ENCODE measurements at places on chromosomes 2 and 18. TPM values are rescaled to one million over a fixed set of nuclear protein-coding genes. Genes with fewer than 3 reads are reported as not detected.

GRCh38 chr2:2572393-2573204 is 241.5 kb upstream of the MYT1L start:
- no peaks in the 10 kb centered on the region for H3K36me3 ChIP-seq
- no peaks in the 10 kb centered on the region for H3K4me1 ChIP-seq
- H3K27me3 ChIP-seq: peaks cover 8% of the 10 kb centered on the region

DNA sequence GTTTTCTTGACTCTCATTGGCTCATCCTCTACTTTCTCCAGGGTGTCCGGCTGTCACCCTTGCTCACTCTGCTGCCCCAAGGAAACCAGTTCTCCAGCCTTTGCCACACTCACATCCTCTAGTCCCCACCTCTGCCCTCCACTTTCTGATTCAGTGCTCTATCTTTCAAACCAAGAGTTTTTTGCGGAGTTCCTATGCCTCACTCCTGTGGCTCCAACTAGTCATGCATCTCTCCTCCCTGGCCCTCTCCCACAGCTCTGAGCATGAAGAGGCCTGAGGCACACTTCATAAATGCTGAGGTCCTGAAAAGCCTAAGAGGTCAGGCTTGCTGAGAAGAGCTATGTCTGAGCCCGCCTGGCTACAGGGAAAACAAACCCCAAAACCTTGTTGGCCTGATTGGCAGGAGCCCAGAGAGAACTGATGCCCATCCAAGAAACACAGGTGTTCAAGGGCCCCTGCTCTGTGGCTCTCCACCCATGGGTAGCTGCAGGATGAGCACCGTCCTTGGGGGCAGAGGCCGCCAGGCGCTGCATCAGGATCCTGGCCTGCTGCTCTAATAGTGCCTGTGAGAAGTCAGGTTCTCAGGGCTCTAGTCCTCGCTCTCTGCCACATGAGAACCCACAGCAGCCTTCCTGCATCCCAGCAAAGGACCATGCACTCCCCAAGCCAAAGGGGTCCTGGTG is 42.1 kb downstream of the HS1BP3 start:
- H3K4me3 ChIP-seq: no peak overlapping the region
- peaks cover 7% of the 10 kb centered on the region for H3K36me3 ChIP-seq
- H3K4me1 ChIP-seq: peaks cover 33% of the 10 kb centered on the region

DNA sequence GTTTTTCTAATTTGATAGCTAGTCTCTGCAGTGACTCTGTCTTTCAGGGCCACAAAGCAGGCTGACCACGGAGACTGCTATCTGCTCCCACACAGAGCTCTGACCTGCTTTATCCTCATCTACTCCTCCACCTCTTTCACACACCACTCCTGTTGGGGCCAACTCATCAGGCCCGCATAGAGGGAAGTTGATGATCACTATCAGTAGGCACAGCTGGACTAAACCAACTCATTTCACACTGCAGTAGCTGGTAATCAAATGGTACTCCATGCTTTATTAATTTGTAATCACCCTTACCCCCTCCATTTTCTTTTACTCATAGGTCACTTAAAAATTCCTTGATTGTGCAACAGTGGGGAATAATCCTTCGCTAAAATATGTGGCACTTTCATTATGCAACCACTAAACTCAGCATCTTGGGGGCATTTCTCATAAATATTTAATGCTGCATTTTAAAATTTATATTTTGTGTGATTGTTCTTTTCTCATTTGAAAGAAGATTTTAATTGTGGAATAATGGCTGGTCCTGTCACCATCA is 249.8 kb upstream of the GCFC2 start:
- no peak for DNase-seq
- H3K27me3 ChIP-seq: no peaks in the 10 kb centered on the region
- H3K36me3 ChIP-seq: no peaks in the 10 kb centered on the region

GRCh38 chr2:29613792-29614266 is 307.6 kb downstream of the ALK start:
- no peak overlapping the region for H3K27ac ChIP-seq
- DNase-seq: no peak
- no peaks in the 10 kb centered on the region for H3K27me3 ChIP-seq
- H3K4me1 ChIP-seq: peaks cover 43% of the 10 kb centered on the region
- no peaks in the 10 kb centered on the region for H3K36me3 ChIP-seq

GRCh38 chr2:7373156-7373555 is 455.9 kb downstream of the RNF144A start:
- H3K4me1 ChIP-seq: peaks cover 14% of the 10 kb centered on the region
- no peak overlapping the region for H3K27ac ChIP-seq
- no peak for DNase-seq

DNA sequence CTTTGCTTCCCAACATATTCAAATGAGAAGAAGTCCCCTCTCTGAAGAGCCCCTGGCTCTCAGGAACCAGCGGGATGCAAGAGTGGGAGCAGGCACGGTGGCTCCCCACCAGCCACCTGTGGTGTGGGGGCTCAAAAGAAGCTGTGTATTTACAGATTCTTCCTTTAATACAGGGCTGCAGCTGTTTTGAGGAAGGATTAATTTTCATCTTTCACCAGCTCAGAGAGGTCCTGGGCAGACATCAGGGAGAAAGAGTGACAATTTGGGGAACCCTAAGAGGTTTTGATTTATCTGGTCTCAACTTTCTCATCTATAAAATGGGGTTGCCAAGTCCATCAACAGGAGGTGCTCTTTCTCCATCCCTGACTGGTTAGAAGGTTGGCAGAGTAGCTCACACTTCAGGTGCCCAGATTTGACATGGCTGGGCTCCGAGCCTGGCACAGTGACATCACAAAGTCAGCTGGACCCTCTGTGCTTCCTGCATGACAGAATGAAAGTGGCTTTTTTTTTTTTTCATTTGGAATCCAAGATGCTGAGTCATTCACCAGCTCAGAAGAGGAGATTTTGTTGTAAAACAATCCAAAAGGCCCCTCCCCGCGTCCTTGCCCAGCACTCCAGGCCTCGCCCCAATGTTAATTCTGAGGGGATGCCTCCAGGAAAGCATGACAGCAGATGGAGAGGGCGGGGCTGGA is 15.5 kb upstream of the SIX2 start:
- H3K4me1 ChIP-seq: no peaks in the 10 kb centered on the region
- no peak for DNase-seq
- no peak overlapping the region for H3K4me3 ChIP-seq
- H3K27me3 ChIP-seq: peaks cover 77% of the 10 kb centered on the region
- H3K27ac ChIP-seq: no peak overlapping the region

DNA sequence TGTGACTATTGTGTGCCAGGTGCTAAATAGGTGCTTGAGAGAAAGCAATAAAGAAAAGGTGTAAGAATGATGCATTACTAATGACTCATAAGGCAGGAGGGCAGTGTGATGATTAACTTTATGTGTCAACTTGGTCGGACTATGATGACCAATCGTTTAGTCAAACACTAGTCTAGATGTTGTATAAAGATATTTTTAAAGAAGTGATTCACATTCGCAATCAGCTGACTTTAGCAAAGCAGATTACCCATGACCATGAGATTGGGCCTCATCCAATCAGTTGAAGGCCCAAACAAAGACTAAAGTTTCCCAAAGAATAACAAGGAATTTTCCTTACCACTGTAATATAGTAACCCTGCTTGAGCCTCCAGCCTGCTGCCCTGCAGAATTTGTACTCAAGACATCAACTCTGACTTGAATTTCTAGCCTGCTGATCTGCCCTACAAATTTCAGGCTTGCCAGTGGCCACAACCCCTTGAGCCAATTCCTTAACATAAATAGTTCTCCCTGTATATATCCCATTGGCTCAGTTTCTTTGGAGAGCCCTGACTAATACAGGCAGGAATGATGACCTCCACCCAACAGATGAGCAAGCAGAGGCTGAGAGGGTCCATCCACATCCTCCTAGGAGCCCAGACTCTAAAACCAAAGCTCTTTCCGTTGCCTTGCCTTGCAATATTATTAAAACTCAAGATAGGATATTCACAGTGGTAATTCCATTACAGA is 132.6 kb downstream of the ACTR3 start:
- no peaks in the 10 kb centered on the region for H3K4me1 ChIP-seq
- no peak overlapping the region for H3K27ac ChIP-seq
- no peak for DNase-seq
- H3K36me3 ChIP-seq: no peaks in the 10 kb centered on the region
- H3K4me3 ChIP-seq: no peak overlapping the region
- H3K27me3 ChIP-seq: no peaks in the 10 kb centered on the region

DNA sequence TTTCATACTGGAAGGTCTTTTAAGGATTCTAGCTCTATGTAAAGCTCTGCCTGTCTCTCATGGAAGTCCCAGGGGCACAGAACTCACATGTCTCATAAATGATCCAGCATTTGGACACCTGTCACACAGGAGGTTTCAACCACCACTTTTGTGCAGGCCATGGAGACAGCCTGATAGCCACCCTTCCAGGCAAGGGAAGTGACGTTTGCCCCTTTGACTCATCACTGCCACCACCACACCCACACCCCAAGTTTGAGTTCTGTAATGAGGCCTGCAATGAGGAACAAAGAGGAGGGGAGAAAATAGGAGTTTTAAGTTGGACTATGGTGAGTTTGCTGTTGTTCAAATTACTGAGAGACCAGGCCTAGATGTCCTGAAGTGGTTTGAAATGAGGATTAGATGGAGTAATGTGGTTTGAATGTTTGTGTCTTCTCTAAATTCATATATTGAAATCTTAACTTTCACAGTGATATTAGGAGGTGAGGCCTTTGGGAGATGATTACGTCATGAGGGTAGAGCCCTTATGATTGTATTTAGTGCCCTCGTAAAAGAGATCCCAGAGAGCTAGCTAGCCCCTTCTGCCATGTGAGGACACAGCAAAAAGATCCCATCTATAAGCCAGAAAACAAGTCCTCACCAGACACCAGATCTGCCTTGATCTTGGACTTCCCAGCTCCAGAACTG is 175.3 kb upstream of the EPHA4 start:
- no peak overlapping the region for H3K27ac ChIP-seq
- DNase-seq: no peak
- H3K27me3 ChIP-seq: no peaks in the 10 kb centered on the region
- no peak overlapping the region for H3K4me3 ChIP-seq
- no peaks in the 10 kb centered on the region for H3K4me1 ChIP-seq
- H3K36me3 ChIP-seq: peaks cover 2% of the 10 kb centered on the region

DNA sequence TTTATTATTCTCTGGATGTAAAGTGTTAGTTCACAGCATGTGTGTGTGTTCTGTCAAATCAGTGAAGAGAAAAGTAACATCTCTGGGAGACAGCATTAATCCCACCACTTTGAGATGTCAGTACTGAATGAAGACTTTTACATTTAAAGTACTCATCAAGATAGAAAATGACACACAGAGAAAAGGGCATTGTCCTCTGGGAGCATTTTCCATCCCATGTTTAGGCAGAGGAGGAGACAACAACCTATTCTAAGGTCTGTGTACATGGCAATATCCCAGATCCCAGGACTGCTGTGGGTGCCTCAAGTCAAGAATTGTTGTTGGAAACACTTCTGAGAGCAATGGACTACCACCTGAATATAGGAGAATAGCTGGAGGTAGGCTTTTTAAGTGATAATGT is 201.5 kb downstream of the PPP1R1C start:
- no peaks in the 10 kb centered on the region for H3K4me1 ChIP-seq
- H3K4me3 ChIP-seq: no peak overlapping the region

DNA sequence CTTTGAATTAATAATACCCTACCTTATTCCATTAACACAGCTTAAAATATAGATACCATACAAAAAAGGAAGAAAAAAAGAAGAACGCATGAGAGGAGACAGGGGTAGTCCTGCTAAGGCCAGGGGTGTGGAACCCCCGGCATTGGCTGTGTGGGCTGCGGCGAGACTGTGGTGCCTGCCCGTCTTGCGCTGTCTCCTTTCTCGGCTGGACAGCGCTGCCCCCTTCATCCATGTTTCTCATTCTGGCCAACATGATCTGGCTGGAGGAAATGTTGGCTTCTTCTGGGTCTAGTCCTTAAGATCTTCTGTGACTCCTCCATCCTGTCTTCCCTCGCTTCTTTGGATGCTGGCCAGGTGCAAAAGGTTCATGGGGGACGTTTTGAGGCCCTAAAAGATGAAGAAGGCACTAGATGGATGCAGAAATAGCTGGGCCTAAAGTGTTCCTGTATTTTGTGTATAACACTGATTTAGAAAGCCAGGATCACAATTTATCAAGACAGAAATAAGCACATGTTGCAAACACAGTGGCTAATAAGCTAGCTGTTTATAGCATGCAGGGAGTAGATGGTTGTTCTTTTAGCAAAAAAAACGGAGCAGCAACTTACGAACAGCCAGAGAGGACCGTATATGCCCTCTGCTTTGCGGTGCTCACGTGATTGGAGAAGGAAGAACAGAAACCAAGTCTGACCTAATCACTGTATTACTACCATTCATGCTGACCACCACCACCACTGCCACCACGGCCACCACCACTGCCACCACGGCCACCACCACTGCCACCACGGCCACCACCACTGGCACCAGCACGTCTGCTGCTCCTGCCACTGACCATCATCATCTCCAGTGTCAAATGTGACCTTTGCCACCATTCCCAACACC is 71.7 kb upstream of the ASB18 start:
- no peak for DNase-seq
- peaks cover 7% of the 10 kb centered on the region for H3K4me1 ChIP-seq
- H3K27ac ChIP-seq: no peak overlapping the region
- H3K27me3 ChIP-seq: no peaks in the 10 kb centered on the region

DNA sequence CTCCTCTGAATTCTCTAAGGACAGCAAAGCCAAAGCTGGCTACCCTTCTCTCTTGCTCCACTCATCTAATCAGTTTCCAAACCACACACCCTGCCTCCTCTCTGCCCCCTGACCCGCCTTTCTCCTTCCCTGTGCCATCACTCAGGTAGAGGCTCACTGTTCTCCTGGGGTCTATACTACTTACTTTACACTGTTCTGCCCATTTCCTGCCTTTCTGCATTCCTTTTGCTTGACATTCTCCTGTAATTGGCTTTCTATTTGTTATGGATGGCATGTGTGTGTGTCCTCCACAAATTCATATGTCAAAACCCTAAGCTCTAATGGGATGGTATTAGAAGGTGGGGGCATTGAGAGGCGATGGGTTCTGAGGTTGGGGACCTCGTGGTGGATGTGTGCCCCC is 675.2 kb upstream of the ID2 start:
- H3K4me3 ChIP-seq: no peak overlapping the region
- no peak for DNase-seq
- H3K36me3 ChIP-seq: no peaks in the 10 kb centered on the region
- peak overlapping the region; percentile 59 for H3K27ac ChIP-seq
- peaks cover 36% of the 10 kb centered on the region for H3K4me1 ChIP-seq

- H3K36me3 ChIP-seq: no peaks in the 10 kb centered on the region
- peak within 1 kb of the TSS; percentile 64 for H3K4me3 ChIP-seq
Observed at GRCh38 chr2:101387151-101387834, at the start of gene CREG2. Gene CREG2 (minus strand): TSS chr2:101387503. CDS start chr2:101387457, 46 bp downstream.

GRCh38 chr2:239267288-239267951 is 133.4 kb downstream of the HDAC4 start:
- H3K36me3 ChIP-seq: no peaks in the 10 kb centered on the region
- no peaks in the 10 kb centered on the region for H3K27me3 ChIP-seq
- H3K4me1 ChIP-seq: peaks cover 52% of the 10 kb centered on the region
- DNase-seq: no peak

STRN gene
- total RNA-seq: 25.7 TPM

PLCL1 gene
- 2.0 TPM for total RNA-seq

DNER gene
- not detected for total RNA-seq

CNGA3 gene
- total RNA-seq: not detected

CNTNAP5 gene
- total RNA-seq: 0.29 TPM
